ENCODE measurements at places on chromosomes 16 and 17. TPM values are rescaled to one million over a fixed set of nuclear protein-coding genes. Genes with fewer than 3 reads are reported as not detected.

The PNPO gene
- total RNA-seq: 44.0 TPM

The CES5A gene
- not detected for total RNA-seq

The FLYWCH2 gene
- total RNA-seq: 22.8 TPM

The IRF8 gene
- 22.9 TPM for total RNA-seq

The SHISA9 gene
- total RNA-seq: not detected

The TMEM238L gene
- not detected for total RNA-seq

The PSMC3IP gene
- 19.2 TPM for total RNA-seq

The NPIPB6 gene
- 0.99 TPM for total RNA-seq

The SCIMP gene
- total RNA-seq: not detected

The JPT1 gene
- 301 TPM for total RNA-seq

The CSH1 gene
- total RNA-seq: not detected

The ZPBP2 gene
- not detected for total RNA-seq

The WNK4 gene
- total RNA-seq: 0.37 TPM

The CD68 gene
- 9.4 TPM for total RNA-seq

The KAT2A gene
- total RNA-seq: 45.2 TPM

The C16orf95 gene
- total RNA-seq: 7.2 TPM

All from activated CD8-positive, alpha-beta T cell treated with anti-CD3 and anti-CD28 coated beads, Interleukin-2, amount 10 ng/mL, durations not matched to agents 7 days and 5 days (primary cell).